ENCODE measurements at places on chromosomes 11 and 22.
A peak's percentile ranks its signal among the peaks of the same experiment; 100 is the strongest.

DNA sequence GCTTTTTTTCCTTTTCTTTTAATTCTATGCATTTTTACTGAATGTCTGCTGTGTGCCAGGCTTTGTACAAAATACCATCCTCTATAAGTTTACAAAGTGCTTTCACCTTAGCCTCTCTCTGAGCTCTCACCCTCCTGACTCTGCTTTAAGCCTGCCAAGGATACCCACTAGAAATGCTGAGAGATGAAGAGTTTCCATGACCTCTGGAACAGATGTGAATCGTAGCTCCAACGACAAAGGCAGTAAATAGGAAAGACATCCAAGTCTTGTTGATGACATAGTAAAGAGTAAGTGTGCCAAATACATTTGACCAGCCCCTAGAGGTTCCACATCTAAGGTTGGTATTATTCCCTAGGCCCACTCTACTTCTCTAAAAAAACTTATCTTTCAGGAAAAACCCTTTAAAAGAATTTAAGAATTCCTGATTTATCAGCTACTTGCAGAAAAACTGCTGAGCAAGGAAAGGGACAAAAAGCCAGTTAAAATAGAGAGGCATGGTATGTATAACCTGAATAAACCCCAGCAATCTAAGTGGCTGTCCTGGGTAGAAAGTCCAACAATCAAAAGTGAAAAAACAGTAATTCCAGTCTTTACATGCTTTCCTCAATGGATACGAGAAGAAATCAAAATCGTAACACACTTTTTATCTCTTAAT lies 45.4 kb downstream of the GAB2 start:
- DNase-seq = no peak

- DNase-seq = no peak
These were observed 1.1 kb upstream of the CHRM4 start for GRCh38 chr11:46392421-46393230.

- DNase-seq = no peak
These were observed 236.8 kb upstream of the PITPNB start for GRCh38 chr22:28155808-28156207.

DNA sequence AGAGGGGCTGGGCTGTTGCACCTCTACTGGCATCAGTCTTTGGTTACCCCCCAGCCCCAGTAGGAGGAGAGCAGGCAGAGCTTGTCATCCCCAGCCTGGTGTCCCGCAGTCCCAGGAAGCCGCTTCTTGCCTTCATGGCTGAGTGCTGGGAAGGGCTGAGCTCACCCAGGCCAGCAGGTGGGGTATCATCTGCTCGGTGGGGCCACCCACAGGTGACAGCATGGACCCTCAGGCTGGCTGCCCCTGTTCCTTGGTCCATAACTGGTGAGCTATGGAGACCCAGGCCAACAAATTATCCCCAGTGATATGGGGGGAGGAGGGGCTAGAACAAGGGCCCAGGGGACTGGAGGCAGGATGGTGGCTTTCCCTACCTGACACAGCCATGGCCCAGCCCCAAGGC lies 6.5 kb upstream of the RHOD start:
- DNase-seq = no peak

DNA sequence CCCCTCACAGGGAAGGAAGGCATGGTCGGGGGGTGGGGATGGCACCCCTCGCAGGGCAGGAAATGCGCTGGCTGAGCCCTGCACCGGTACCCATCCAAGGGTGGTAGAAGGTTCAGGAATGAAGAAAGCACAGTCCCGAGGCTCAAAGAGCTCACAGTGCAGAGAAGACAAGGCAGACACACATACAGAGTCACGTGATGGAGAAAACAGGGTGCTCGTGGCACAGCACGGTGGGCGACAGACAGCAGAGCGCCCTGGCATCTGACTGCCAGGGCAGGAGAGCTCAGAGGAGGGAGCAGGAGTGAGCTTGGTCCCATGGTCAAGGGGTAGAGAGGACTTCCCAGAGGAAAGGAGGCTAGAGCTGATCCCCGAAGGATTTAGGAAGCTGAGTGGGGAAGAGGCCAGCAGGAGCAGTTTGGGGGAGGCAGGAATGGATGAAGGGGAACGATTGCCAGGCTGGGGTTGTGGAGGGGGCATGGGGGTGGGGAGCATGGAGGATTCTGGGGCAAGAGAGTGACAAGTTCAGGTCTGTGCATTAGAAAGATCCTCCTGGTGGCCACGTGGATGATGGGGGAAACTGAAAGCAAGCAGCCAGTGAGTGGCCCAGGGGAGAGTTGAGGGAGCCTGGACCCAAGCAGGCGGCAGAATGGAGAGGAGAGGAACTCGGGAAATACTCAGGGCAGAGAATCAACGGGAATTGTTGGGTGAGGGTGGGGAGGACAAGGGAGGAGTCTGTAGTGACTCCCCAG lies 43.9 kb downstream of the PDE2A start:
- DNase-seq = no peak

DNA sequence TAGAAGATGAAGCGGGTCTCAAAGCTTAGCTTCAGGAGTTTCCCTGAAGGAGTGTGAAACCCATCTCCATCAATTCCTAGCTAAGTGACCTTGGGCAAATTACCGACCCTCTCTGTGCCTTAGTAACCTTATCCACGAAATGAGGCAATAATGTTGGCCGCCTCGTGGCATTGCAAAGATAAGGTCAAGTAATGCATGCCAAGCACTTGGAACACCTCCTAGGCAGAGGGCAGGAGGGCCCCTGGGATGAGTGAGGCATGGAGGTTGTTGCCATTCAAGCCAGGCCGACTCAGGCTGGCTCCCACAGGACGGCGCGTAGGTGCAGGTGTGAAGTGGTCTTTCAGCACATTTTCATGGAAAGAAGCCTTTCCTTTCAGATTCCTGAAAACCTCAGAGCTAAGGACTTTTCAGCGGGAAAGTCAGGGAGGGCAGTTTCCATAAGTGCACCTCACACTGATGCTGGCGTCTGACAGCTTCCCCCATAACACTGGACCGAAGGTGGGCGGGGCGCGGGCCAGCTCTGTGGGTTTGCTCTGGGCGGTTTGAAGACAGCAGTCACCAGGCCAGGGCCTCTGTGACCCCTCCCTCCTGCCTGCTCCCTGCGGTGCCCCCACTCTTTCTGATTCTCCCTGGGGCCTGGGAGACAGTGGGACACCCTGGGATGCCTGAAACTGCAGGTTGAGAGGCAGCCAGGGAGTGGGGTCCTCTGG lies 25.2 kb downstream of the RPS6KA4 start:
- no peak for DNase-seq

DNA sequence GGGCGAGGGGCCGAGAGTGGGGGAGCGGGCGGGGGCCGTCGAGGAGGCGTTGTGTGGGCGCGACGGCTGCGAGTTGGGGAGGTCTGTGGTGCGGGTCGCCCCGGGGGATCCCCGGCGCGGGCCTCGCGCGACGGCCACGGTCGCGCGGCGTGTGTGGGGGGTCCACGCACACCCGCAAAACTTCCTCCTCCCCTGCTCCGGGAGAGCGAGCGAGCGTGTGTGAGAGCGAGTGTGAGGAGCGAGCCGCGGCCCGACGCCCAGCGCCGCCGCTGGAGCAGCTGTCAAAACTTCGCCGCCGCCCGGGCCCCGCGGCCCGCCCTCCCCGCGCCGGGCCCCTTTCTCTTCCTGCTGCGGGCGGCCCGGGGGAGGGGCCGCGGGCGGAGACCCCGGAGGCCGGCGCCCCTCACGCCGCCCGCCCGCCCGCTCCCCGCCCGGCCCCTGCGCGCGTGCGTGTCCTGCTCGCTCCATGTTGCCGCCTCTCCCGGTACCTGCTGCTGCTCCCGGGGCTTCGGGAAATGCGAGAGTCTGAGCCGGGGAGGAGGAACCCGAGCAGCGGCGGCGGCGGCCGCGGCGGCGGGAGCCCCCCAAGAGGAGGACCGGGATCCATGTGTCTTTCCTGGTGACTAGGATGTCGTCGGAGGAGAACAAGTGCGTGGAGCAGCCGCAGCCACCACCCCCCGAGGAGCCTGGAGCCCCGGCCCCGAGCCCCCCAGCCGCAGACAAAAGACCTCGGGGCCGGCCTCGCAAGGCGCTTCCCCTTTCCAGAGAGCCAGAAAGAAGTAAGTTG lies 9.0 kb upstream of the CCT8L2 start:
- DNase-seq = no peak

GRCh38 chr11:37857726-37858125 lies 1259.7 kb upstream of the RAG2 start:
- DNase-seq = no peak

GRCh38 chr11:102611291-102611690 lies 13.8 kb downstream of the MMP20 start:
- DNase-seq = no peak

- no peak for DNase-seq
These were observed 48.7 kb upstream of the TEAD1 start for GRCh38 chr11:12625438-12626071.

- DNase-seq = no peak
These were observed 309.5 kb downstream of the CADM1 start for GRCh38 chr11:115194802-115195110.

DNA sequence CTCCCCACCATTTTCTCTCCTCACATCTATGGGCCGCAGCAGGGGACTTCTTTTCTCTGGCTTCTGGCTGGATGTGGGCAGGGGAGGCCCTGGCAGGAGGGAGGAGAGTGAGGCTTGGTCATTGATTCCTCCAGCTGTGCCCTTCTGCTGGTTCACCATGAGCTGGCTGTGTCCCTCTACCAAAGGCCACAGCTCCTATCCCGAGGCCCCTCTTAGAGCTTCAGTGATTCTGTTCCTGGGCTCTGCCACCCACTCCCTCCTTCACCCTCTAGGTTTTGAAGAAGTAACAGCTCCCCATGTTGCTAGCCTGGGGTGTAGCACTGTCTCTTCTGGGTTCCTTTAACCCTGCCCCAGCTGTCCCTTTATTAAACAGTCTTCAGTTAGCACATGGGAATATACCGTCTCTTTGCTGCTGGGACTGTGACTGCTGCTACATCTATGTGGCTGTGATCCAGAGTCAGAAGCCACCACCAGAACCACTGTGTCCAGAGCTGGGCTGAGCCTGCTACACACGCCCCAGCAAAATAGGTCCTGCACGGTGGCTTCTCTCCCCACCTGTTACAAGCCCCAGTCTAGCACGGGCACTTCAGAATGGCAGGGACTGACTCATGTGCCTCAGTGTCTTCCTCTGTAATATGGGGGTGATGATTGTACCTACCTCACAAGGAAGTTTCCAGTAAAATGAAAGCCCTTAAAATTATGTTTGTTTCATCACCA lies 578 bp upstream of the PARVG start:
- DNase-seq = no peak

DNA sequence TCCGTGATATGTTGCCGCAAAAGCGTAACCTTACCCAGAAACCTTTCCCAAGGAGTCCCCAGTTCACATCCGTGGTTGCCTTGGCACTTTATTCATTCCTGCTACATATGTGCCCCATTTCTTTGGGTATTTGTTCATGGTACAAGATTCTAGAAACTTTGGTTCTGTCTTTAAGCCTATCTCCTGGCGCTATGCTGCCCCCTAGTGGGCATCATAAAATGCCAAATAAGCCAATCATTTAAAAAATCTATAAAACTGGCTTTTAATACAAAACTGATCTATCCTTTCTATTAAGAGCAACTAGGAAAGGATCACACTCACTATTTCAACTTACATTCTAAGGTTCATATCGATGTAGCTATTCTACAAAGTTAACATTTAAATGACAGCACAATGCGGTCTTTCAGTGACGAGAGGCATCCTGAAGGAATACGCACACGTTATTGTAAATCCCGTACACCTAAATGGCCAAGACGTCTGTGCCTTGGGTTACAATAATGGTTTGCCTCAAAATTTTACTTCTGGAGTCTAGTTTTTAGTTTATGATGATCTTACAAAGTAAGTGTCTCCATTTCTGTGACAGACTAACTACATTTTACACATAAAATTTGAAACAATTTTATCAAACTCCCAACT lies 16.2 kb downstream of the PIWIL3 start:
- peak; percentile 9 for DNase-seq

DNA sequence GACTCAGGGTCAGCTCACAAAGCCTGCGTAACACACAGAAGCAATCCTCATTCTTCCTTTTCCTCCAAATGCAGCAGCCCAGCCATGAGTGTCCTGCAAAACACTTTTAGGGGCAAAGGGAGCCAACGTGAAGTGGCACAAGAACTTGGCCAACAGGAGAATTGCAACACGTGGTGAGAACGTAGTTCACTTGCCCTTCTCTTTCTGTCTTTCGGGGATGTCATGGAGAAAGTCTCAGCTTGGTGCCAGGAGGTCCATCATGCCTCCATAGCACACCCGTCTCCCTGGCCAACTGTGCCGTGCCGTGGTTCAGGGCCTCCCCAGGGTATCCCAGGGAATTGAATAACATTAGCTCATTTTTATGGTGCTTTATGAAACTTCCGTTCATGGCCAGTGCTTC lies 98.5 kb upstream of the ANO1 start:
- DNase-seq = no peak

DNA sequence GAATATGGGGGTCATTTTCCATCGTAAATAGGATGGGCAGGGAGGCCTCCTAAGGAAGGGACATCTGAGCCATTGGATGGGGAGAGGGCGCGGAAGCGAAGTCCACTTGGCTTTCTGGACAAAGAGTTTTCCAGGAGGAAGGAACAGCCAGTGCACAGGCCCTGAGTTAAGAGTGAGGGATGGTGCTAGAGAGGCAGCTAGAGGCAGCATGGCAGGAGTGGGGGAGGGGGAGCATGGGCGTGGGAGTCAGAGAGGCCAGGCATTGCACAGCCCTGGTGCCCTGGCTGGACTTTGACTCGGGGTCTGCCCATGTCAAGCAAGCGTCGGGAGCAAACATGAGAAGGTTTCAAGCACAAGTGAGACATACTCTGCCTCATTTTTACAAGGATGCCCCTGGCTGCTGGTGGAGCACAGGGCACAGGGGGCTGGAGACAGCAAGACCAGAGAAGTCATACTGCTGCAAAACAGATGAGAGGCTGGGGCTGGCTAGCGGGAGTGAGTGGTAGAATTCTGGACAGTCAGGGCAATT lies 9.0 kb downstream of the GNAZ start:
- no peak for DNase-seq

Measured in NCI-H748 treated with DMSO at 0.1 percent for 48 hours (cell line).